NCI-H1092 treated with DMSO at 0.1 percent for 48 hours (cell line): ENCODE measurements at places on chromosomes 4 and X.
A peak's percentile ranks its signal among the peaks of the same experiment; 100 is the strongest.

DNA sequence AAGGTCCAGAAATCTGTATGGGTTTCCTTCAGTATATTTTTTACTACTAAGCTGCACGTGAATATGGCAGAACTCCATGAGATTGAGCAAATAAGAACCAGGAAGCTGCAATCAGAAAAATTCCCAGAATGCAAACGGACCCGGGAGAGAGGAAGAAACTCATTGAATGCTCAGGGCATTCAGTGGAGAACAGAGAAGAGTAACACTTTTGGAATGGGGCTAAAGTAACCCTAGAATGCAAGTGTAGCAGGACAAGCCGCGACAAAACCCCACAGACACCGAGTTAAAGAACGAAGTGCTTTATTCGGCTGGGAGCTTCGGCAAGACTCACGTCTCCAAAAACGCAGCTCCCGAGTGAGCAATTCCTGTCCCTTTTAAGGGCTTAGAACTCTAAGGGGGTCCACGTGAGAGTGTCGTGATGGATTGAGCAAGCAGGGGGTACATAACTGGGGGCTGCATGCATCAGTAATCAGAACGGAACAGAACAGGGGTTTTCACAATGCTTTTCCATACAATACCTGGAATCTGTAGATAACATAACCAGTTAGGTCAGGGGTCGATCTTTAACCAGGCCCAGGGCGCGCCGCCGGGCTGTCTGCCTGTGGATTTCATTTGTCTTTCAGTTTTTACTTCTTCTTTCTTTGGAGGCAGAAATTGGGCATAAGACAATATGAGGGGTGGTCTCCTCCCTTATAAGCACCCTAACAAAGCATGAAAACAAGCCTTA, 56.4 kb downstream of the RAB28 start:
- DNase-seq = no peak

DNA sequence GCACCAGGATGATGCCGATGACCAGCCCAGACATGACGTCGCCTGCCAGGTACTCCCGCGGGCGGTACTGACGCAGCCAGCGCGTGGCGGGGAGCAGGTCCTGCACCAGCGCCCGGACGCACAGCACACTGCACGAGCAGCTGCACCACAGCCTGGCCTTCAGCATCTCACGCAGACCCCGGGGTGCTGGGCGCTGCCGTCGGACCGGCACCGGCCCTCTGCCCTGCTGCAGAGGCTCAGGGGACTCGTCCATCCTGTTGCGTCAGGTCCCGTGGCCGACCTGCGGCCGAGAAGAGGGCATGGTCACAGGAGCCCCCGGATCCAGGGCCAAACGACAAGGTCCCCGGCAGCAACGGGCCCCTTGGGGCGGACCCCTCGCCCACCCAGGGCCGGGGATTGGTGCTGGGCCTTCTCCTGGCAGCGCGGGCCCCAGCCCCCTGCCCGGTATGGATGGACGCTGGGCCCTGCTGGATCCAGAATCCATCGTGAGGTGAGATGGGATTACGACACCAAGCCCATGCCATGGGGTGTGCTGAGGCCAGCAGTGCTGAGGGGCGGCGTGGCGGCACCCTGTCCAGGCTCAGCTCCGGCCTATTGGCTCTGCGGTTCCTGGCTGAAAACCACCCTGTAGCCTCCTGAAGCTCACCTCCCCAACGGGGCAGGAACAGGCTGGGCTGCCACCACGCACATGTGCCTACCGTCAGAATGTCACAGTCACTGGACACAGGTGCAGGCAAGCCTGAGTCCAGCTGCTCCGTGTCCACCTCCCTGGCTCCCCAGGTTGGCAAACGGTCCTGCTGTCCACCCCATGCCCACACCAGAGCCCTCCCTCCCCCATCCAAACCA, 1.5 kb downstream of the SLC26A1 start:
- DNase-seq = no peak

DNA sequence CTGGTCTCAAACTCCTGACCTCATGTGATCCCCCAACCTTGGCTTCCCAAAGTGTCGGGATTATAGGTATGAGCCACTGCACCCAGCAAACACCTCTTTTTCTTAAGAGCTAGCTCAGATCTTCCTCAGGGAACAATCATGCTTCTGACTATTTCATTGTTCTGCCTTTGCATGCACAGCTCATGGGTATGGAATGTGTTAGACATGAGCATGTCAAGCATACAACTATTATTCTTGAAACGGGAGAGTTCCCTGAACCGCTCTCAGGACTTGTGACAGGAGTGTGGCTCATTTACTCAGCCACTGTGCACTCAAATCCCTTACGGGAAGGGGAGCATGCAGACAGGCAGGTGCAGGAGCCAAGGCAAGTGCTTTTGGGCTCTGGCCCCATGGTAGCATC, 231.7 kb upstream of the TAPT1 start:
- DNase-seq = no peak

GRCh38 chr4:15333692-15334633, 93.9 kb upstream of the C1QTNF7 start:
- DNase-seq = no peak

- no peak for DNase-seq
These were observed 259.5 kb downstream of the RCHY1 start for GRCh38 chr4:75254745-75255144.

DNA sequence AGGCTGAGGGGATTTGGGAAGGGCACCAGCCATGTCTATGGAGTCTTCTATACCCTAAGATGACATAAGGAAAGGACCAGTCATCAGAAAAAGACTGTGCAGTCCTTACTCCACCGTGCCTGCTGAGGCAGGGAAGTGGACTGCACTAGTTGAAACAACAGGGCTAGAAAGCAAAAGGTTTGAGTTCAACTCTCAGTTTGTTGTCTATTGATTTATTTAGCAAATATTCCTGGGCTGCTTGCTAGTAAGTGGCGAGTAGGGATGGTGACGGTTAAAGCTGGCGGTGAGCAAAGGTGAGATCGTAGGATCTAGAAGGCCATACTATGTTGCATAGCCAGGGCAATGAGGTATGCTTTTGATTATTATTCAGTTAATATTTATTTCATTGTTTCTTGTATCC, 110.1 kb downstream of the SMIM20 start:
- no peak for DNase-seq

- DNase-seq = no peak
These were observed 49.4 kb upstream of the NYX start for GRCh38 chrX:41397768-41398167.

- DNase-seq = no peak
These were observed 162.8 kb downstream of the GABRB1 start for GRCh38 chr4:47194036-47194737.

GRCh38 chrX:101617211-101618191, at the start of gene ARMCX6:
Gene ARMCX6 (minus strand): TSS chrX:101618000. CDS start chrX:101616620, 1,380 bp downstream.
- peak; percentile 68 for DNase-seq

DNA sequence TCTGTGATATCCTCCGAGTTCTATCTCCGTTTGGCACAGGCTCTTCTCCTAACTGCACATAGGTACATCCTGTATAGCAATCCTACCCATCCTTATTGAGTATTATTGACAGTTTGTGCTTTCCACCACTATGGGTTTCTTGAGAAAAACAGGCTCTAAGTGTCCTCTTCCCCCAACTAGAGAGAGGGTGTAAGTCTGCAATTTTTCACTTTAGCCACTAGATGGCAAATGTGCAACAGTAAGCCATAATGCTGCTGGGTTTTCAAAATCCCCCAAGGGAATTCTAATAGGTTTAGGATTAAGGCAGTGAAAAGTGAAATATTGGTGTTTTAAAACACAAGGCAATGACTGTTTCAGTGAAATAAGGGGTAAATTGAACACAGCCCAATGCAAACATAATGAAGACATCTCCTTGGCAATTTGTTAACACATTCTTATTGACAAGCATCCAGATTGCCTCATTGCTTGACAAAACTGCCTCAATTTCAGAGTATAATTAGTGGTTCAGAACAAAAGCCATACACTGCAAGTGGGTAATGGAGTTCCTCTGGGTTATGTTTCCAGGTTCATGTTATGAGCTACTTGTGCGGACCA, 239.0 kb upstream of the HTR2C start:
- DNase-seq = peak; percentile 30

DNA sequence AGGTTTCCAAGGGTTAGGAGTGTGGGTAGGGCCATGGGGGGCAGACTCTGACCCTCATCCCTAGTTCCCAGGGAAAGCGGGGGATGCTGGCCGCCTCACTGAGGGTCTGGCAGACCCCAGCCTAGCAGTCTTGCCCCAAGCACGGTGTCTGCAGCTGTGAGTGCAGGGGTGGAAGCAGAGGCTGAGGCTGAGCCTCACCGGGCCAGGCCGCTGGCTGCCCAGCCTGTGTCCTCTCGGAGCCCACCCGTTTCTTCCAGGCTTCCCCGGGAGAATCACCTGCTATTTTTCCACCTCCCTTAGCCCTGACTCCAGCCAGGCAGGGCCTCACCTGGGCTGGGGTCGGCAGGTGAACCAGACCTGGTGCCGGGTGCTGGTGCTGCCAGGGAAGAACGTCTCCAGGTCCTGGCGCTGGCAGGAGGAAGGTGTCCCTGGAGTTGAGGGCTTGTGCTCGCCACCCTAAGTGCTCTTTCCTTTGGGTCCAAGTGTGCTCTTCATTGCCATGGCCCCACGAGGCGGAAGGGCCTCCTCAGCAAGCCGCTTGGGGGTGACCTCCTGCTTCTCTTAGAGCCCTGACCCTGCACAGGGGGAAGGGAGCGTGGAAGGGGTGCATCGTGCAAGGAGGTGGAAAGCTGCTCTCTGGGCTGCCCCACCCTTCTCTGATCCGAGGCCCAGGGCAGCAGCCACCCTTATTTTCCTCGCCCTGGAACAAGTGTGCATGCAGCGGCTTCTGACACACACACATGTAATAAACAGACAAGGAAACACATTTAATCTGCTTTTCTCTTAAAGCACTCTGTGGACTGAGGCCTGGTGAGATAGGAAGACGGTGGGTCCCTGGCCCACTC, 112.7 kb downstream of the FAM53A start:
- DNase-seq = no peak

GRCh38 chr4:36214735-36215485, 29.4 kb downstream of the ARAP2 start:
- DNase-seq = no peak

GRCh38 chr4:99642725-99643489, 14.7 kb downstream of the C4orf54 start:
- no peak for DNase-seq

DNA sequence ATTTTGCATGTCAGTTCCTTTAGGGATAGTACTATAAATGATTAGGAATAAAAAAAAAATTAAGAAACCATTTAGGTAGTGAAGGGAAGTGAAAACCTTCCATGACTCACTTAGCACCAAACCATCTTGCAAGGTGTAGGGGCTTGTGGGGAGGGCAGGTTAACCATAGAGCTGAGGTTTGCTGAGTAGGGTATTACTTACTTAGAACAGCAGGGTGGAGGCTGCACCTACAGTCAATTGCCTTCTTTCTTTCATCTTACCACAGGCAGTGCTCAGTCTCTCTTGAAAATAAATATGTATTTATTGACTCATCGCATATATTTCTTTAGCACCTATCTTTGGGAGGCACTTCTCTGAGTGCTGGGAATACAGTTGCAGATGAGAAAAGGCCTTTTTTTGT, 104.9 kb upstream of the GIMD1 start:
- DNase-seq = no peak

DNA sequence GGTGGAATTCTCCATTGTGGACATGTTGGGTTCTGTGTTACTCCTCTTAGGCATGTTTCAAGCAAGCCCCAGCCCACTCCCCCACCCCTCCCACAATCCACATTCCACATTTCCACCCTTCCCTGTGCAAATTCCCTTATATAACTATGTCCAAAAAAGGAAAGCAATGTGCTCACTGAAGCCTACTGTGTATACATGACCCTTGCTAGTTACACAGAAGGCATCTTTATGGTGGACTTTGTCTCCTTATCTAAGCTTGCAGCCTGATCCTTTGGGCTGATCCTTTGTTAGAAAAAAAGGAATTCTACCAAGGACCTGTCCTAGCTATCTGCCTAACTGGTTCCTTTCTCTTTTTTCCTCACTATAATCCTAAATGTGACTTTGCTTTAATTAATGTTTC, 796.8 kb downstream of the NLGN4X start:
- DNase-seq = no peak

DNA sequence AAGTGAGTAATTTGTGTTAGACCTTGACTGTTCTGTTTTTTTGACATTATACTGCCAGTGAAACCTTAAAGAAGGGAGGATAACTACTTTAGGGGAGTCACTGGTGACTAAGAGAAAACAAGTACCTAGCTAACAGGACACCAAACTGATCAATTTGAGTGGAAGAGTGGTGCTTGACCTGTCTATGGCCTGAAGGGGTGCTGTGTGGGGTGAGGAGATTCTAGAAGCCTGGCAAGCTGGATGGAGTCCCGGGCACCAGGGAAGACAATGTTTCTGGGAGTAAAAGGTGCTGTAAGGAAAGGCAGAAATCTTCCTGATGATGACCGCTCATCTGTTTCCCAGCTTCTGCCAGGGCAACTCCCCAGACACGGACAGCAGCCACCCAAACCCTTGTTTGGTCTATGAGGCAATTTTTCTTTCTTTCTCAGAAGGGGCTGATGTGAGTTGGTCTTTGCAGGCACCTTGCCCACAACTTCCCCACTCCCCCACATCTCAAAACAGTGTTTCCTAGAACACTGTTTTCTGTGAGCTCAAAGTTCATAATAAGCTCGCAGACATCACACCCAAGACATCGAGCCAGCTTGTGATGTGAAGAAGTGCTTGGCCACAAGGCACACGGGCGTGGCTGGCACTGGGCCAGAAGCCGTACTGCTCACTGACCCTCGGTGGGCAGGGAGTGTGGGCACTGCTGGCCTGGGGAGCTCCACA, 4.6 kb downstream of the TXK start:
- no peak for DNase-seq

DNA sequence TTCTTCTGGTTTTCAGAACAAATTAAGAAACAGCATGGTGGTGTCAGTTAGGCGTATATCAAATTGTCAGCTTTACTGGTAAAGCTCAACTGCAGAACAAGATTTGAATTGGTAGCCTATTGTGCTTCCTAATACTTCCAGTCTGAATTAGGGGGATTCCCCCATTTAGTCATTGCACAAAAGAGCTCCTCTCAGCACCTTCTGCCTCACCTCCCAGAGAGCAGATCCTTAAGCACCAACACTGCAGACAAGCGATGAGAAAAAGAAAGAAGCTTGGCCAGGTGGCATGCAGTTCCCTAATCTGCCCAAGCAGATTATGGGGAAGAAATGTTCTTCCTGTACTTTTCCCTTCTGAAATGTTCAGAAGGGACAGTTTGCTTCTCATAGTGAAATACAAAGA, 9.2 kb downstream of the MAP9 start:
- no peak for DNase-seq

- no peak for DNase-seq
These were observed 90.4 kb upstream of the CITED1 start for GRCh38 chrX:72396117-72396516.

DNA sequence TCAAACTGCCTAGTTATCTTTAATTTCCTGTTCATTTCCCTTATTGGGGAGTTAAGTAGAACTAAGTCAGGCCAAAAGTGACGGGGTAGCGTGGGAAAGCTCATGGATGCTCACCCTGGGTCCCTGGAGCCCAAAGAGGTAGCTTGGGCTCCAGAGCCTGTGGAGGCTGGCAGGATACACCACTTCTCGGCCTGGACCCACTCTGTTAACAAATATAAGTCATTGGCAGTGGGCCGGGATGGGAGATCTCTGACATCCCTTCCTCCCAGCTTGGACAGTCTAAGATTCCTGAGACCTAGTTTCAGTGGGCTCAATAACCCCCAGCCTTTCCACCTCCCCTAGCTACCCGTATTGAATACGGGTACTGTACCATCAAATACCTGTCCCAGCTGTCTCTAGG, 106.1 kb downstream of the EFNB1 start:
- no peak for DNase-seq
